ENCODE measurements at places on chromosomes 16 and 17.

- DNase-seq: no peak
These were observed 64.3 kb downstream of the MYH11 start for GRCh38 chr16:15792563-15792971.

DNA sequence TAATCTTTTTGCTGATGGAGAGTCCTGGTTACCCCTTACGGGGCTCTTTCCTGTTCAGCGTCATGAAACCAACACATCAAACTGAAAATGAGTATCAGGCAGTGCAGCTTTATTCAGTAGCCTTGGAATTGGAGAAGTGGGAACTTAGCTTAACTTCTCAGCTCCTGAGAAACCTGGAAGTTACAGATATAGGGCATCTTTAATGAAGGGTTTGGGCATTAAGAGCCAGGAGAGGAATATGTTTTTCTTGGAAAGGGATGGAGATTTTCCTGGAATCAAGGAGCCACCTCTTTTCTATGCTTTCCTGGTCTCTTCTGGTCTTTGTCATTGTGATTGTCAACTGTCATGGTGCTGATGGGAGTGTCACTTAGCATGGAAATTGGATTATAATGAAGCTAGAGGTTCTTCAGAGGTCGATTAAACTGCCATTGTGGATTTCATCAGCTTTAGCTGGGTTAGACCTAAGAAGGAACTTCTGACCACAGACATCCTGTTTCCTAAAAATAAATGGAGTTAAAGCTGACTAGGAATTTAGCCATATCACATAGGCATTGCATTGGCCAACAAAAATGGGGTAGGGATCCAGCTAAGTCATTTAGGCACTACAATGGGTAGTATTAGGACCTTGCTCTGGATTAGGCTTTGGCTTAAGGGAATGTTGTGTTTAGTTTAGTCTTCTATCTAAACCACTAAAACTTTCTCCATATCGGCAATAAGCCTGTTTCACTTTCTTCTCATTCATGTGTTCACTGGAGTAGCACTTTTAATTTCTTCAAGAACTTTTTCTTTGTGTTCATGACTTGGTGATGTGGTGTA, 186.4 kb downstream of the BCAS3 start:
- DNase-seq: peak; percentile 46

GRCh38 chr17:17835415-17836249, 1.2 kb downstream of the SREBF1 start:
- DNase-seq: no peak

- no peak for DNase-seq
These were observed 3.5 kb downstream of the DEF8 start for GRCh38 chr16:89952049-89952448.

DNA sequence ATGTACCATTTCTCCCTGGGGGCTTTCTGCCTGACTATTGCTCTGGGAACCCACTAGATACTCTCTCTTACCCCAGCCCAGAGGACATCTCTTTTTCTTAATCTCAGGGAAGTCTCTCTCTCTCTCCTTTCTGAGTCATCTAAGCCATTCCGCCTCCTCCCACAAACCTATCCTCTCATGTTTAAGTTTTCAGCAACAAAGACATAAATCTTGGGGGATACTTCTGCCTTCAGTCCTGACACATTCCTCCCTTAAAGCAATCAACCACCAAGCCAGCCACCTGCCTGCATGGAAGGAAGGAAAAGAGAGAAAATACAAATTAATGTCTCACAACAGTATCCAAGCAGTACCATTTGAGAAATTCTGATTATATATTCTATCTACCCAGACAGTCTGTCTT, 128.8 kb downstream of the HS3ST2 start:
- DNase-seq: no peak

- DNase-seq: no peak
These were observed 77.2 kb downstream of the SNX11 start for GRCh38 chr17:48184721-48185120.

GRCh38 chr16:4825196-4825595, 21.9 kb downstream of the GLYR1 start:
- no peak for DNase-seq

GRCh38 chr16:15043344-15043743, 12.5 kb downstream of the NTAN1 start:
- no peak for DNase-seq

All from inflammatory macrophage treated with lipopolysaccharide for 1 hour (primary cell).